Thyroid gland (tissue), 4 donors: ENCODE measurements at places on chromosomes 13 and 19. TPM values are rescaled to one million over a fixed set of nuclear protein-coding genes. Genes with fewer than 3 reads are reported as not detected.

DNA sequence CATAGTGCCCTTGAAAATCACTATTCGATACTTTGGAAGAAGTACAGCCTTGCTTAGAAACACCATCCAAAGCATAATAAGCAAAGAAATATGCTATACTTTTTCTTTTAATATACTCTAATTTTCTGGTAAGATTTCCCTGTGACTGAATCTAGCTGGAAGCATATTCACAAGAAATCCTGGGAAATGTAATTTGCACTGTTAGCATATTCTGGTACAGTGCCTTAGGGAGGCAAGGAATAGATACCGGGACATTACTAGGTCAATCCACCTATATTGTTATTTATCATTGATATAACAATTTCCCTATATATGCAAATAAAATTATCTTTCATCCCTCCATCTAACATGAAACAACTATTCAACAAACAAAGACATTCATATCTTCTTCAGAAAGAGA lies 1131.3 kb upstream of the PRR20A start:
- DNase-seq = no peak

GRCh38 chr19:8552810-8553209 lies 24.4 kb downstream of the MYO1F start:
- no peak for DNase-seq

GRCh38 chr19:47020132-47020805 lies 632 bp downstream of the NPAS1 start:
- DNase-seq = no peak

DNA sequence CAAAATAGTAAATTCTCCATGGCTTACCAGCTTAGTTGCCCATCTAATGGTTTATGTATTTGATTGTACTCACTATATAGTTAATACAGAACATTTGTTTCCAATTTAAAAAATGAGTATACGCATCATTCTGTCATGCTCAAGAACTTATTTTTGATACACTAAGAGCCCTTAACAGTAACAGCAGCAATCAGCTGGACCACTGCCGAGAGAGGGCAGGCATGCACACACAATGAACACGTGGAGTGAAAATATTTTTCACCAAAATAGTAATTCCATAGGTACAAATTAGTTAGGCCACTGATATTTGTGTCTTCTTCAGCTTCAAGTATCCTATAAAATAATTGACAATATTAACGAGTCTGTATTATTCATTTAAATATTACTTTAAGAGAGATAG lies 109.9 kb downstream of the KLF12 start:
- no peak for DNase-seq

GRCh38 chr19:33280351-33280921 lies 21.9 kb downstream of the CEBPA start:
- DNase-seq = no peak

DNA sequence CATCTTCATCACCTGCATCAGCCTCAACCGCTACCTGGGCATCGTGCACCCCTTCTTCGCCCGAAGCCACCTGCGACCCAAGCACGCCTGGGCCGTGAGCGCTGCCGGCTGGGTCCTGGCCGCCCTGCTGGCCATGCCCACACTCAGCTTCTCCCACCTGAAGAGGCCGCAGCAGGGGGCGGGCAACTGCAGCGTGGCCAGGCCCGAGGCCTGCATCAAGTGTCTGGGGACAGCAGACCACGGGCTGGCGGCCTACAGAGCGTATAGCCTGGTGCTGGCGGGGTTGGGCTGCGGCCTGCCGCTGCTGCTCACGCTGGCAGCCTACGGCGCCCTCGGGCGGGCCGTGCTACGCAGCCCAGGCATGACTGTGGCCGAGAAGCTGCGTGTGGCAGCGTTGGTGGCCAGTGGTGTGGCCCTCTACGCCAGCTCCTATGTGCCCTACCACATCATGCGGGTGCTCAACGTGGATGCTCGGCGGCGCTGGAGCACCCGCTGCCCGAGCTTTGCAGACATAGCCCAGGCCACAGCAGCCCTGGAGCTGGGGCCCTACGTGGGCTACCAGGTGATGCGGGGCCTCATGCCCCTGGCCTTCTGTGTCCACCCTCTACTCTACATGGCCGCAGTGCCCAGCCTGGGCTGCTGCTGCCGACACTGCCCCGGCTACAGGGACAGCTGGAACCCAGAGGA lies 2.6 kb downstream of the P2RY11 start:
- no peak for DNase-seq

- DNase-seq = no peak
Measured at GRCh38 chr13:66659701-66660467, 570.3 kb downstream of the PCDH9 start.

- no peak for DNase-seq
Measured at GRCh38 chr19:54063350-54064116, at the start of gene VSTM1. Gene VSTM1 (minus strand): TSS chr19:54063897. CDS start chr19:54063777, 120 bp downstream.

GRCh38 chr13:94090773-94091480 lies 388.6 kb downstream of the DCT start:
- no peak for DNase-seq

DNA sequence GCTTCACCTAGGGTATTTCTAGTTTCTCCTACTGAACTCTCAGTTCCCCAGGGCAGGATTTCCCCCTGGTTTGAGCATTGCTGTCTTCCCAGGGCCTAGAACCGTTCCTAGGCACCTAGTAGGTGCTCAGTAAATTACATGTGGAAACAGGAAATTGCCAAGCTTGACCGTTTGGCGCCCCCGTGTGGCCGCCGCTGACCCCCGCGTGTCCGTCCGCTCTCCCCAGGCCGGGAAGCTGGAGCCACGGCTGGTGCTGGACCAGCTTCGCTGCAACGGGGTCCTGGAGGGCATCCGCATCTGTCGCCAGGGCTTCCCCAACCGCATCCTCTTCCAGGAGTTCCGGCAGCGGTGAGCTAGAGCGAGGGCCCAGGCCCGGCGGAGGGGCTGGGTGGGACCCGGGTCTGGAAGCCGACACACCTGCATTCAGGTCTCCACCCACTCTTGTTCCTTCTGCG lies 55.5 kb downstream of the MYH14 start:
- peak; percentile 23 for DNase-seq

DNA sequence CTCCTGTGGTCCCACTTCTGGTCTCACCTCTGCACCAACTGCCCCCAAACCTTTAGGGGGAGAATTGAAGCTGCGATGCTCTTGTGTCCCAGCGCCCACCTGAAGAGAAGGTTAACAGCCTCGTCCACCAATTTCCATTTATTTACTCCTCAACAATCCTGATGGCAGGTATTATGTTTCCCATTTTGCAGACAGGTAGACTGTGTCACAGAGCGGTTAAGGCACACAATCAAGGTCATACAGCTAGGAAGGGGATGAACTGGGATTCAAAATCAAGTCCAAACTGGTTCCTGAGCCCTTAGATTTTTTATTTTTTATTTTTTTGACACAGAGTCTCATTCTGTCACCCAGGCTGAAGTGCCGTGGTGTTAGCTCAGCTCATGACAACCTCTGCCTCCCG lies 6.2 kb downstream of the DNASE2 start:
- no peak for DNase-seq

DNA sequence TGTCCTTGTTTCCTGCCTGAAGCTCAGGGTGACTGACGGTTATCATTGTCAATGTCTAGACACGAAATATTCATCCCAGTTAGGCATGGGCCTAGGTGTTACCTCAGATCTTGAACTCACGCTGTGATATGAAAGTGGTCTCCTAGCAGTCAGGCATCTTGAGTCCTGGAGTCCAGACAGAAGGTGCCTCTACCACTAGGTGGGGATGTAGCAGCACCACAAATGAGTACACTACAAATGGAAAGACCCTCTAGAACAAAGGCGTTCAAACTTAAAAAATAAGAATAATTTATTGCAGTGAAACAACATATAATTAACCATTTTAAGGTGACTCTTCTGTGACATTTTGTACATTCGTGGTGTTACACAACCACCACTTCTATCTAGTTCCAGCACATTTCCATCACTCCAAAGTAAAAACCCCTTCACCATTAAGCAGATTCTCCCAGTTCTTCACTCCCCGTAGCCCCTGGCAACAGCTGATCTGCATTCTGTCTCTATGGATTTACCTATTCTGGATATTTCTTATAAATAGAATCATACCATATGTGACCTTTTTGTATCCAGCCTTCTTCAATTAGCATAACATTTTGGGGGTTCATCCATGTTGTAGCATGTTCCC lies 11.9 kb upstream of the FRY start:
- peak; percentile 22 for DNase-seq

- DNase-seq = no peak
Measured at GRCh38 chr19:55354698-55355212, at the start of gene COX6B2. Gene COX6B2 (minus strand): TSS chr19:55354719. CDS start chr19:55354521, 198 bp downstream.

DNA sequence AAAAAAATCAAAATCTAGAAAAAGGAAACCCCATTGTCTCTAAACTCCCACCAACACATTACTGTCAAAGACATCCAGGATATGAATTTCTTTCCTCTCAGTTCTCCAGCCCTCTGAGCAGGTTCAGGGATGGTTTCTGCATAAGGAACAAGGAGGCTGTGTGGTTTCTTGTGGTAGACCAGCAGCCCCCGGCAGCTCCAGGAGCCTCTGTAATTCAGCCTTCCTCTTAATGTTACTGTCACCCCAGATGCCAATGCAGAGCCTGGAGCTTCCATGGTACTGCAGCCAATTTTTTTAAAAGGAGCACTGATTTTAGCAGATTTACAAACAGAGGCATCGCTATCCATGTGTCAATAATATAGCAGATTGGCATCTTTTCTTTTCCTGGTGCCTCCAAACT lies 100.6 kb upstream of the FAM216B start:
- no peak for DNase-seq

The LIM2 gene
- total RNA-seq = not detected

The KRTDAP gene
- total RNA-seq = not detected

The FCGBP gene
- total RNA-seq = 213 TPM

The MTUS2 gene
- total RNA-seq = 1.0 TPM

The GADD45B gene
- total RNA-seq = 250 TPM

The FAM83E gene
- total RNA-seq = not detected

The SIGLEC7 gene
- not detected for total RNA-seq

The WDR62 gene
- 1.8 TPM for total RNA-seq

The NXNL1 gene
- total RNA-seq = not detected
